ENCODE measurements at places on chromosomes 6 and 20. TPM values are rescaled to one million over a fixed set of nuclear protein-coding genes. Genes with fewer than 3 reads are reported as not detected.

Gene ABRACL
- 38.0 TPM for total RNA-seq

DNA sequence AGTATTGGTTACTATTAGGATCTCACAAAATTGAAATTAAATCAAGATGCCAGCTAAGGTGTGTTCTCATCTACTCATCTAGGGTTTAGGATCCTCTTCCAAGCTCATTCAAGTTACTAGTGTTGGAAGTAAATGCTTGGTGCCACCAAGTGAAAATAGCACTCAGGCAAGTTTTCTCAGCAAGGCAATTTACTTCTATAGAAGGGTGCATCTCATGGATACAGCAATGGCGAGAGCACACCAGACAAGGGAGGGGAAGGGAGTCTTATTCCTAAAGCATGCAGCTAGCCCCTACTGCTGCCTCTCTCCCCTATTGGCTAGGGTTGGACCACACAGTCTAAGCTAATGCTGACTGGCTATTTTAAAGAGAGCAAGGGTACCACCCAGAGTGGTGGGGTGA, 23.0 kb upstream of the FAM8A1 start:
- DNase-seq, result no peak

Gene B3GALT4
- 0.49 TPM for total RNA-seq

DNA sequence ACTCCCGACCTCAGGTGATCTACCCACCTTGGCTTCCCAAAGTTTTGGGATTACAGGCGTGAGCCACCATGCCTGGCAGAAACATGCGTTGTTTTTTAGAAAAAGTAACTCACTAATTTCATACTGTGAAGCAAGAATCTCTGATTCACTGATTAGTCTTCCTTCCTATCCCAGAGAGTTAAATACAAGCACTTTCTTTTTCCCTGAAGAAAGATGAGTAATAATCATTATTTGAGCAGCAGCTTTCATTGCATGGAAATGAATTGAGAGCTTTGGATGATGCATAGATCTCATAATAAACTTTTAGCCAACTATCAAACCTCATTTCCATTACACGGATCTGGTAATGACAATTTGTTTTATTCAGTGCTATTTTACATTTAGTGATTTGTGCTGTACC, 892.5 kb upstream of the EYS start:
- no peak for DNase-seq

GRCh38 chr6:44527583-44528369, 140.3 kb downstream of the CDC5L start:
- no peak for DNase-seq

Gene APCDD1L
- not detected for total RNA-seq

- DNase-seq, result no peak
Observed at GRCh38 chr6:144012534-144012933, 4.5 kb upstream of the PLAGL1 start.

DNA sequence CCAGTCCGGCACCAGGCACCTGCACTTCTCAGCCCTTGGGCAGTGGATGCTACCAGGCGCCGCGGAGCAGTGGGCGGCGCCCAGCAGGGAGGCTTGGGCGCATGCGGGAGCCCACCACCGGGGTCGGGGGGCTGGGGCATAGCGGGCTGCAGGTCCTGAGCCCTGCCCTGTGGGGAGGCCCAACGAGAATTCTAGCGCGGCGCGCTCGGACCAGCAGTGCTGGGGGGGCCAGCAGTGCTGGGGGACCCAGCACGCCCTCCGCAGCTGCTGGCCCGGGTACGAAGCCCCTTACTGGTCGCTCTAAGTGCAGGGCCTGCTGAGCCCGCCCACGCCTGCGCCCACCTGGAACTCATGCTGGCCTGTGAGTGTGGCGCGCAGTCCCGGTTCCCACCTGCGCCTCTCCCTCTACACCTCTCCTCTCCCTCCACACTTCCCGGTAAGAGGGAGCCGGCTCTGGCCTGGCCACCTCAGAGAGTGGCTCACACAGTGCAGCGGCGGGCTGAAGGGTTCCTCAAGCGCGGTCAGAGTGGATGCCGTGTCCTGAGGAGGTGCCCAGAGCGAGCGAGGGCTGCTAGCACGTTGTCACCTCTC, 28.5 kb upstream of the SERPINB1 start:
- no peak for DNase-seq

DNA sequence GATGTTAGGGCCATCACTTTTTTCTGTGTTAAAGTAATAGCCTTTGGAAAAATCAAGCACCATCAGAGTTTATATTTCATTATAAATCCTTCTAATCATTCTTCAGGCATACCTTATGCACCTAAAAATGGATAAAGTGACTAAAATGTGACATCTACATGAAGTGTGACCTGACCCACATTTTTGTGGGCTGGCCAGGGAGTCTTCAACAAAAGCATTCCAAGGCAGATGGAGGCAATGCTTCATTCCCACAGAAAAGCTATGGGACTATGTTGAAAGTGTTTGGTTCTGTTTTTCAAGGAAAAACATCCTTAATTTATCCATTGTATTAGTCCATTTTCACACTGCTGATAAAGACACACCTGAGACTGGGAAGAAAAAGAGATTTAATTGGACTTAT, 58.8 kb upstream of the LTV1 start:
- DNase-seq, result no peak
